Activated naive CD8-positive, alpha-beta T cell treated with anti-CD3 and anti-CD28 coated beads for 36 hours (primary cell): ENCODE measurements at places on chromosomes 7 and 10. TPM values are rescaled to one million over a fixed set of nuclear protein-coding genes. Genes with fewer than 3 reads are reported as not detected.

DNA sequence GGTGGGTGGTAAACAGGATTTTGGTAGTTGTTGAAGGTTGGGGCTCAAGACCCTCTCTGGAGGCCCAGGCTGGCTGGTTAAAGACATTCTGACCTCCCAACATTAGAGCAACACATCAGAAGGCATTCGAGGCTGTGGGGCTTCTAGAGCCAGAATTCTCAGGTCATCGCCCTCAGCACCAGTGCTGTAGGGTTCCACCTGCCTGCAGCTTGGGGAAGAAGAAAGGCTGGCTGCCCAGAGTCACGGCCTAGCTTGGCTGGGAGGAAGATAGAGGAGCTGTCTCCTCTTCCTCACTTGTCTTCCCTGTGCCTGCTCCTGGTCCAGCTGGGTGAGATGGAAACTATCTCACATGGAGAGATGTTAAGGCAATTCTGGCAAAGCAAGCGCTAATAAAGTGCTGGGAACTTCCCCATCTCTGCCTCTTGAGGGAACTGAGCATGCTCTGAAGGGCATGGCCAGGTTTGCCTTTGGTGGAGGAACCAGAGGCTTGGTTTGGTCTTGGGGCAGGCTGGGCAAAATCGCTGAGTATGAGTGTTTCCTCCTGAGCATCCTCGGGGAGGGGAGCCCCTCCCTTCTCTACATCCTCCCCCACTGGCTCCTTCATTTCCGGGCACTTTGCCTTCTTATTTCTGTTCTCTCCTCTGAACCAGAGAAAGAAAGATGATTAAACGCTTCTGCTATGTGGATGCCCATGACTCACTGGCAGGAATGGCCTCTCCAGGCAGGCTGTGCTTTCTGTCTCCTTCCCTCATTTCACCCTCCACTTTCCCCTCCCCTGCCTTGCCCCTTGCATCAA is 509.0 kb upstream of the PODXL start:
- no peak for DNase-seq
- H3K27ac ChIP-seq = no peak overlapping the region
- H3K36me3 ChIP-seq = no peaks in the 10 kb centered on the region
- no peaks in the 10 kb centered on the region for H3K27me3 ChIP-seq

GRCh38 chr10:111830359-111830758 is 353.2 kb downstream of the GPAM start:
- DNase-seq = no peak
- H3K4me3 ChIP-seq = no peak overlapping the region
- no peak overlapping the region for H3K27ac ChIP-seq

GRCh38 chr7:68411742-68412141 is 1186.5 kb upstream of the AUTS2 start:
- no peaks in the 10 kb centered on the region for H3K27me3 ChIP-seq
- H3K4me1 ChIP-seq = no peaks in the 10 kb centered on the region
- no peaks in the 10 kb centered on the region for H3K36me3 ChIP-seq
- H3K4me3 ChIP-seq = no peak overlapping the region

WIPF3 gene
- not detected for total RNA-seq

AKR1C4 gene
- total RNA-seq = not detected

MIOS gene
- total RNA-seq = 60.2 TPM

NUTM2D gene
- total RNA-seq = 1.3 TPM
